ENCODE measurements at places on chromosomes 2 and 18.

DNA sequence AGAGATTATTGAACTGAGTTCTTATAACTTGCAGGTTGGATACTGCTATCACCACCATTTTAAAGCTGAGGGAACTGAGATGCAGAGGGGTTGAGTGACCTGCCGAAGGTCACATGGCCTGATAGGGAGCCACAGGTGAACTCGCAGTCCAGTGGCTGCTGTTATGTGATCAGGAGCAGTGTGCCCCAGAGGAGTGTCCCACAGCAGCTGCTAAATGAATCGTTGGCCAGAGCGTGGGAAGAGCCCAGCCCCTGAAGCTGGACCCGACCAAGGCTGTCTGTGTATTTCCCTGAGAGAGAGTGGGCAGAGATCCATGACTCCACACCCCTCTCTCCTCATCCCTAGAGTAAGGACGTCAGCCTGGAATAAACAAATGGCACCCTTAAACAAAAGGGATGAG, 26.7 kb upstream of the PRLH start:
- no peak for DNase-seq

GRCh38 chr2:100012561-100012960, 129.8 kb downstream of the AFF3 start:
- DNase-seq: no peak

DNA sequence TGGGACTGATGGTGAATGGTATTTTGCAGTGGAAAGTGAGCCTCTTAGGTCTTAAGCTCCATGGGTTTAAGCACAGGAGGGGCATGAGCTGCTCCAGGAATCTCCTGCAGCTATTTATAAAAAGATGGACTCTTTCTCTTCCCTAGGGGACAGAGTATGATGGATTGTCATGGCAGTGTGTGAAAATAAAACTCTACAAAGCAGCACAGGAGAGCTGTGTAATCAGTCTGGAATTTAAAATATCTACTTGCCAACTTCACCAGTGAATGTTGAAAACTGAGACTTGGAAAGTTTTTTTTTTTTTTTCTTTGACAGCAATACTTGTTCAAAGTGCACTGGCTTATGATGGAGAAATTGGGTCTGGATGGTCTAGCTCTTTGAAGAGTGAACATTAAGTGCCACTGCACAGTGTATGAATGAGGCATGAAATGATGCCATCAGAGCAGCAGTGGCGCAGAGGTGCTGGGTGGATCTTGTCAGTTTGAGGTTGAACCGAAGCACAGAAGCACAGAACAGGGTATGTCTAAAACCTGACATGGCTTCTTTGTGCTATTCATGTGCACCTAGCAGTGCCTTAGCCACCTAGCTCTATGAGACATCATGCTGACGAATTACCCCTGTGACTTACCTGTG, 245.4 kb downstream of the PTPRM start:
- no peak for DNase-seq

- DNase-seq: no peak
Observed at GRCh38 chr2:187369471-187369870, 78.6 kb downstream of the CALCRL start.

DNA sequence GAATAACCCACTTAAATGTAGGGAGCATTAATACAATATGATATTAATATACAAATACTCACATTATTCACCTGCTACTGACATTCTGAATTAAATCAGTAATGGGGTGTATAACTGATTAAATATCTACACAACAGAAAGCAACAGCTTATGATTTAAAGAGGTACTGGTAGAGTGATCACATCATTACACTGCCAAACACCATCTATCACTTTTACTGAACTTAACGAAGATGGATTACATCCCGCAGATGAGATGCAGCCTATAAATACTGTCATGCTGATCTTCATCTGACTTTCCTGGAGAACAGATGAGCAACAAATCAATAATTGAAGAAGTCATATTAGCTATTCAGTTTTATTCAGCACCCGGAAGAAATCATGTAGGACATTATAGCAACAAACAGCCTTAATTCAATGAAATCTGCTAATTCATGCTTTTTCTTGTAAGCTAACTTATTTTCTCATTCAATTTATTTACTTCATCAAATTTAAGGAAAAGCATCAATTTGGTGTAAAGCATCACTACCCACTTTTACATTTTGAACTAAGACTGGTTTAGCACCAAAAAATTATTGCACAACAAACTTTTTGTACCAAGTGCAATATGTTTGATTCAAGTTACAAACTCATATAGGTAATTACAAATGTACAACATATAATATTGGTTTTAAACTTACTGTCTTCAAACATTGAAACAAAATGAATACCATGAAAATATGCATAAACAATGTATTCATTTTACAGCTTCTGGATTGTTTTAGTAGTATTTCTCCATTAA, 1509.0 kb downstream of the LRP1B start:
- no peak for DNase-seq

DNA sequence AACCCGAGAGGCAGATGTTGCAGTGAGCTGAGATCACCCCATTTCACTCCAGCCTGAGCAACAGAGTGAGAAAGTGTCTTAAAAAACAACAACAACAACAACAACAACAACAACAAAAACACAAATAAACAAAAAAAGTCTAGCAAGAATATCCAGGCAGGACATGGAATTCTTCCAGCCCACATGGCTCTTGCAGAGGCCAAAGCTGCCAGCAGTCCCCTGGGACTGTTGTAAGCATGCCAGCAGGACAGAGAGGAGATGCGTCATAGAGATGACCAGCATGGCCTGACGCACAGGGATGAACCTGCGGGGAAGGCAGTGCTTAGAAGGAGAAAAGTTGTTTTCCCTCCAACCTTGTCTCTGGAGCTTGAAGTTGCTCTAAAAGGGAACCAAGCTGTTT, 182.3 kb upstream of the PGAP1 start:
- DNase-seq: no peak

DNA sequence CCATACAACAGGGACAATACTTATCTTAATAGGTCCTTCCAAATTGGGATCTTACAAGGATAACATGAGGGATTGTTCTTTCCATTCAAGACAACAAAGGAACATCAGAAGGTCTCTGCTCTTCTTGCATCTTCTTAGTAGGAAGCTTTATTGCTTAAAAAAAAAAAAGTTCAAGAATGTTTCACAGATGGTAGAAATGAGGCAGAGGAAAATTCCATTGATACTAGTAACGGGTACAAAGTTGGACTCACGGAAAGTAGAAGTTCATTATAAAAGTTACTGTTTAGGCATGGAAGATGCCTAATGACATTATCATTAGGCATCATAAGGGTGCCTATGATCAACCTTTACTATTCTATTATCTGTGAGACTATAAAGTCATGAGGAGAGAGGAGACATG, 136.2 kb downstream of the LAMA3 start:
- no peak for DNase-seq

GRCh38 chr2:126244937-126245336, 411.0 kb upstream of the GYPC start:
- no peak for DNase-seq

DNA sequence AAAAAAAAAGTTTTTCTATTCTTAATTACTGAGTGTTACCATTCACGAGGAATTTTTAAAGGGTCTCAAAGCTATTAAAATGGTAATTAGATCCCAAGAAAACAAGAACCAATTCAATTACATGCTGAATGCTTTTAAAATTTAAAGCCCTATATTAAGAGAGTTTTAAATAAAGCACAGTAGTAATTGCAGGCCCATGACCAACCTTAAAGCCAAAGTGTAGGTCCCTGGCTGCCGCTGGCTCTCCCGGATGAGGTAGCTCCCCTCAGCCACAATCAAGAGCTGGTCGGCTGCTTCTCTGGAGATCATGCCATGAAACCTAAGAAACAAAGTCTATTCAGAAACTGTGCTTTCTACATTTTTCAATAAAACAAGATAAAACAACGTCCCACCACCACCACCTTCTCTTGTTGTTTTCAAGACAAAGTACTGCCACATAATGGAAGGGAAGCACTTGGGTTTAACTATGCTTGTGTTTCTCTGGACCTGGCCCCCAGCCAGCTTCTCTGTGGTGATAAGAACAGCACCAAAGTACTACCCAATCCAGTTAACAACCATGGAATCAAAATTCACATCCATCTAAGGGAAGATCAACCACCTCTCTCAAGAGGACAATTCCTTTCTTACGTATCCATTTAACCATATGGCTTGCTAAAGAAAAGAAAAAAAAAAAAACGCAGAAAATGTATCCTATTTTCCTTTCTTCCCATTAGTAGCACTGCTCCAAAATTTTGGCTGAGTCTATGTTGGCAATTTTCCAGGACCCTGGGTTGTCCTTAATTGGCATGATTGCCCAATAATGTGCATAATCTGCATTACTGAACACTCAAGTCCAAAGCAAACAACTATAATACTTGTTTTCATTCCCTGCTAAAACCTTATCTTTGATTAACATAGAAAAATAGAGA, 90.1 kb downstream of the CHN1 start:
- no peak for DNase-seq

DNA sequence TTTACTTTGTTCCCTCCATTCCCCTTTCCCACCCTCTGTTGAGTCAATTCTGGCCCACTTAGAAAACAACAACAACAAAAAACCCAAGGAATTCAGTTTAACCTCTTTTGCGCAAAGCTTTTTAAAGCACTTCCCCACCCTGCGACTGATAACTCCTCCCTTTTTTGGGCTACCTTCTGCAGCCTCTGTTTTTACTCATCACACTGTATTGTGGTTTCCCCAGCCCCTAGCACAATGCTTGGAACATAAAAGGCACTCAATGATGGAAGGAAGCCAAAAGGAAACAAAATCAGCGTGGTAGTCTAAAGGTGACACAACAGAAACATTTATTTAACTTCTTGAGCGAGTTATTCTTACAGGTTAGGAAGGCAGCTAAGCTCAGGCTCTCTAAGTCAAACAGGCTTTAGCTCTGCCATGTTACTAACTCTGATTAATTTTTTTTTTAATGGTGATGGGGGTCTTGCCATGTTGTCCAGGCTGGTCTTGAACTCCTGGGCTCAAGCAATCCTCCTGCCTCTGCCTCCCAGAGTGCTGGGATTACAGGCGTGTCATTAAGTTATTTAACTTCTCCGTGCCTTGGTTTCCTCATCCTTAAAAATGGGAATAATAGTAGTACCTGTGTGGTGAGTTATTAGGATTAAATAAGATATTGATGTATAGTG, 1.3 kb downstream of the CEP68 start:
- DNase-seq: no peak

DNA sequence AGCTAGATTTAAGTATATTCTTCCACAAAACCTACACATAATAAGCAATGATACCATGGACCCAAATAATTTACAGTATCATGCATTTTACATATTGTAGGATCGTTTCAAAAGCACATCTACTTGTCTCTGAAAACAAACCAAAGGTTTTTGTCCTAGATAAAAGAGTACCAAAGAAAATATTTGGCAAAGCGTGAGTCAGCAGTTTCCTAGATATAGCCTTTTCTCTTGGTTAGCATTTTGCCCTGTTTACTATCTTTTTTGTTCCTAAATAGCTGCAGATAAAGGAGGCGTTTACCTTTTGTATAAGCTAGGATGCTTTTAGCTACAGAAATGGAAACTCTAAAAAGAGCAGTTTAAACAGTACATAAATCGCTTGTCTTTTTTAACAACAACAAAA, 305.8 kb upstream of the GULP1 start:
- DNase-seq: no peak

DNA sequence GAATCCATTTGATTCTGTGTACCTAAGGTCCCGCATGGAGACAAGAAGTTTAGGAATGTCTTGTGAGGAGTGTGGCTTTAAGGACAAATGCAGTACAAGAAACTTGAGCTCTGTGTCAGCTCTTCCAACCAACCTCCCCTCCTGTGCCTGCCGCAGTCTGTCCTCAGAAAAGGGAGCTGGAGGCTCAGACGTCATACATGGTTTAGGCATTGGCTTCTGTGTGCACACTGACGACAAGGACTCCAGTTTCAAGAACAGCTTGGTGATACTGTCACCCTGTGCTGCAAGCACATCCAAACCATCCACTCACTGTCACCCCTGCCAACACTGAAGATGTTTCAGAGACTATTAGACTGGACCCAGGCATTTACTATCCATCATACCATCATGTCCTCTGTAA, 470.4 kb downstream of the IRS1 start:
- no peak for DNase-seq

GRCh38 chr2:79793006-79793405, 280.2 kb downstream of the CTNNA2 start:
- DNase-seq: no peak

DNA sequence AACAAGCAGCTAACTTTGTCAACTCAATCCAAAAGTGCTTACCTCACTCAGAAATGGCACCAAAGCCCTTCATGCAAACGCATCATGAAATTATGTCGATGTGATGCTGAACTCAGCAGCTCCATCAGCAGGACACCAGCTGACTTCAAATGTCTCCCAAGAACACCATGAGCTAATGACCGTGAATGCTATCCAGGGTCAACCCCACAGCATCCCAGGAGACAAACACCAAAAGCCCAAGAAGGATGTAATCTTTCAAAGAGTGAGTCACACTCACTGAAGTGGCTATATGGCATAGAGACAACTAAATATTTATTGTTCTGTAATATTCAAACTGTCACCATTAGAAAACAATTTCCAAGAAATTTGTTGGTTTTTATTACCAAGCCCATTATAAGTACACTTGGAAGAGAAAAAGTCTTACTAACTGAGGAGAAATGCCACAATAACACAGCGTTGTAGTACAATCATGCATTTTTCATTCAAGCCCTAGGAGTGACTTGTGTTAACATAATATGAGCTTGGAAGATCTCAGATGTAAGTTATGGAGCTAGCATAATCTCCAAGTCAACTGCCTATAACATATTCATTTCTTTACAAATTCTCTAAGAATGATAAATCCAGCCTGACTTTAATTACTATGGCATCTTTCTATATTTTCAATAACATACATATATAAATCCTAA, 165.0 kb upstream of the CCDC68 start:
- DNase-seq: no peak

GRCh38 chr2:25983735-25984134, 1.4 kb upstream of the KIF3C start:
- DNase-seq: no peak

DNA sequence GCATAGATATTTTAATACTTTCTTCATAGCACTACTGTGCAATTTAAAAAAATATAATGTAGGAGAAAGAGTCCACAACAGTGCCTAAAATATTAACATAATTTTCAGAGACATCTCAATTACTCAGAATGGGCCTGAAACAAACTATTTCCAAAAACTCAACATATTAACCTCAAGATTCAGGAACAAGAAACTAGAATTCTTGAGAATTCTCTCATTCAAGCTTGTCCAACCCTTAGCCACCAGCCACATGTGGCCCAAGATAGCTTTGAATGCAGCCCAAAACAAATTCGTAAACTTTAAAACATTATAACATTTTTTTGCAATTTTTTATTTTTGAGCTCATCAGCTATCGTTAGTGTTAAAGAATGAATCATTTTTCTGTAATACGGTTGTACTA, 35.2 kb downstream of the LNPK start:
- no peak for DNase-seq

GRCh38 chr18:32036506-32037180, 18.0 kb downstream of the RNF125 start:
- DNase-seq: no peak

GRCh38 chr2:9110893-9111569, 95.6 kb upstream of the ASAP2 start:
- DNase-seq: no peak

GRCh38 chr2:15115776-15116175, 445.4 kb downstream of the NBAS start:
- DNase-seq: no peak

- no peak for DNase-seq
Observed at GRCh38 chr2:175461839-175462238, 280.3 kb upstream of the ATP5MC3 start.

- DNase-seq: no peak
Observed at GRCh38 chr2:181038796-181039195, 58.4 kb downstream of the UBE2E3 start.

Data from activated CD4-positive, alpha-beta T cell treated with anti-CD3 and anti-CD28 coated beads, Interleukin-2, amount 50 U/mL, for 24 hours (primary cell).